ENCODE measurements at places on chromosomes 3 and 15.

GRCh38 chr3:169060037-169060436 lies 603.5 kb downstream of the MECOM start:
- DNase-seq: no peak

DNA sequence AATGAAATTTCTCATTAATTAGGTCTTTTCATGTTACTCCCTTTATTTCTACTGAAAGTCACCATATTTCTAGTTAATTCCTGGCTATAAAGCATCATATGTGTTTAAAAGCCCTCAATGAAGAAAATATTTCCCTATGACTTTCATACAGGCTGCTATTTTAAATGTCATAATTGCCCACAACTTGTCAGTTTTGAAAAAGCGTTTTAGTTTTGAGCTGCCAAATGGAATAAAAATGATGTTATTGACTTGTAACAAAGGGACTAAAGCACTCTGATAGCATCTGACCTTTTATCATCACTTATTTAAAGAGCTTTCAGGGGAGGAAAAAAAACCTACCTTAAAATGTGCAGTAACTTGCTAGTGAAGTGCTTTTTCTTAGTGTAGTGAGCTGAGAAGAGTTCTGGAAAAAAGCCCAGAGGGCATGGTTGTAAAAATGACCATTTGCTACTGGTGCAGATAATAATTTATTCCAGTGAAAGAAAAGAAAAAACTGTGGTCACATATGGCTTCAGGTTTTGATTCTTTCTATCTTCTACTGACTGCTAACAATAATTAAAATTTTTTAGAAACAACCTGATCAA lies 877.2 kb downstream of the CADM2 start:
- DNase-seq: no peak

DNA sequence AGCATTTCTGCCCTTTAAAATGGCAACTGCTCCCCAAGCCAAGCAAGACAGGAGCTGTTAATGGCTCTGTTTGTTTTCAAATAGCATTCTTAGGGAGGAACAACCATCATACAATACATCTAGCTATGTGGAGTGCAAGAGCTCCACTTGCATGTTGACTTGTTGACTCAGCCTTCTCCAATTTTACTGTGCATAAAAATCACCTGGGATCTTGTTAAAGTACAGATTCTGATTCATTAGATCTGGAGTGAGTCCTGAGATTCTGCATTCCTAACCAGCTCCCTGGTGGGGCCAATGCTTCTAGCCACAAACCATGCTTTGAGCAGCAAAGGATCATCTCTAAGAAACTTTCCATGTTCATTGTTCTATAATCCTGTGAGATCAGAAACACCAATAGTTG lies 171.4 kb downstream of the THRB start:
- peak; percentile 21 for DNase-seq

- DNase-seq: peak; percentile 1
These were observed 658.4 kb upstream of the NECTIN3 start for GRCh38 chr3:110413266-110413665.

DNA sequence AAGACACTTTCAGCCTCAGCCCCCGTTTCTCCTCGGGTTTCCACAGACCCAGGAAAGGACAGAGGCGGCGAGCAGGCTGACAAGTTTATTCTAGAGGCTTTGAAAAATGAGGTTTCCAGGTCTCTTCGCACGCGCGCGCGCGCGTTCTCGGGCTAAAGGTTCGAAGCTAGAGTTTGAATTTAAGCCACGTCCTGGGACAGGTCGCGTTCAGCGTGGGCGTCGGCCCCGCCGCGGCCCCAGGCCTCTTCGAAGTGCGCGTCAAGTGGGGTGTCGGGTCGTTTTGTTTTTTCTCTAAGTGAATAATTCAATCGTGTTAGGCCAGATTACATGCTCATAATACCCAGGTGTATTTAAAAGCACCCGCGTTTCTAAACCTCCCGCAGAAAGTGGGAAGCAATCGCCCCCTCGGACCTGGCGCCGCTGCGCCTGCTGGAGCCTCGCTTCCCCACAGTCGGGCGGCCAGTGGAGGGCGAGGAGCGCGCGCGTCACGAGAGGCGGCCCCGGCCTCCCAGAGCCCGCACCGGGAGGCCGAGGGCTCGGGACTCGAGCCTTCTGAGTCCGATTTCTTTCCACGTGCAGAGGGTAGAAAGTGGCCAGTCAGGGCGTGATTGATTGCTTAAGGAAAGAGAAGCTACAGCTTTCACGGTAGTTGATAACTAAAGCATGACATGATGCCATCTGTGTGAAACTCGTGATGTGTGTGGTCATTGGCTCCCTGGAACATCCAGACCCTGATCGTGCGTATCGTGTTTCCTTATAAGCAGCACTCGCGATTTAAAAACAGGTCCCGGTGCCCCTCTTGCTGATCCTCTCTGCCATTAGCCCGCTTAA lies 15.8 kb upstream of the SOX2 start:
- no peak for DNase-seq

GRCh38 chr3:188468196-188468595 lies 314.2 kb downstream of the LPP start:
- peak; percentile 27 for DNase-seq

GRCh38 chr3:61111825-61112224 lies 139.4 kb downstream of the FHIT start:
- DNase-seq: no peak

GRCh38 chr15:87863152-87863551 lies 393.4 kb downstream of the NTRK3 start:
- DNase-seq: peak; percentile 23

DNA sequence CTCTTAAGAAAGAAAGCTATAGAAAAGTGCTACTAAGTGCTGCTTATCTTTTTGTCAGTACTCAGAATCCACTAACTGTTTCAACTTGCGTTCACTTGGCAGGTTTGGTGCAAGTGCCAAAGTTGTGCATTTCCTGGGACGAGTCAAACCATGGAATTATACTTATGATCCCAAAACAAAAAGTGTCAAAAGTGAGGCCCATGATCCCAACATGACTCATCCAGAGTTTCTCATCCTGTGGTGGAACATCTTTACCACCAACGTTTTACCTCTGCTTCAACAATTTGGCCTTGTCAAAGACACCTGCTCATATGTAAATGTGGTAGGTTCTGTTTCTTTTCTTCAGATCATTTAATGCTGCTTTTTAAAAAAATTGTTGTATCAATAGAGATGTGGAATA lies 32.6 kb downstream of the GYG1 start:
- DNase-seq: no peak

- DNase-seq: no peak
These were observed 134.6 kb downstream of the ATP8B4 start for GRCh38 chr15:49984436-49984835.

- peak; percentile 100 for DNase-seq
These were observed 65.4 kb downstream of the AQP9 start for GRCh38 chr15:58203537-58203936.

- peak; percentile 66 for DNase-seq
These were observed at the start of gene IL20RB for GRCh38 chr3:136957751-136958288. TSS of gene IL20RB (plus strand) at chr3:136957983. CDS start at chr3:136958114, 131 bp downstream.

DNA sequence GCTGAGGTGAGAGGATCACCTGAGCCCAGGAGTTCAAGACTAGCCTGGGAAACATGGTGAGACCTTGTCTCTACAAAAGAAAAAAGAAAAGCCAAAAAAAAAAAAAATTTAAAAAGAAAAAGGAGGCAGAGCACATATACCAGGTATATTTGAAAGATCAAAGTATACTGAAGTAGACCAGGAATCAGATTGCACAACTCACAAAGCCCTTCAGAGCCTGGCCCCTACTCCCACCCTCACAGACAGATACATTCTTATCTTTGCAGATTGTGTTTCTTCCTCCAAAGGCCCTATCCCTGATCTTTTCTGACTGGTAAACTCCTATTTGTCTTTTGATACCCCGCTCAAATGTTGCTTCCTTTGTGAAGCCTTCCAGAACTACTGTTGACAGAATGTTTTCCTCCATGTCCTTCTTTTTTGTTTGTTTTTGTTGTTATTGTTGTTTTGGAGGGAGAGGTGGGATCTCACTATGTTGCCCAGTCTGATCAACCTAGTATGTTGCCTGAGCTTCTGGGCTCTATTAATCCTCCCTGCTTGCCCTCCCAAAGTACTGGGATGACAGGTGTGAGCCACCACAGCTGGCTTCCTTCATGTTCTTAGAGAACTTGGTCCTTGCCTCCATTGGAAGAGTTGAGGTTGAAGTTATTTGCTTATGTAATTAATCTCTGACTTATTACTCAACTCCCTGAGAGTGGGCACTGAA lies 9.8 kb upstream of the ITGB5 start:
- no peak for DNase-seq

DNA sequence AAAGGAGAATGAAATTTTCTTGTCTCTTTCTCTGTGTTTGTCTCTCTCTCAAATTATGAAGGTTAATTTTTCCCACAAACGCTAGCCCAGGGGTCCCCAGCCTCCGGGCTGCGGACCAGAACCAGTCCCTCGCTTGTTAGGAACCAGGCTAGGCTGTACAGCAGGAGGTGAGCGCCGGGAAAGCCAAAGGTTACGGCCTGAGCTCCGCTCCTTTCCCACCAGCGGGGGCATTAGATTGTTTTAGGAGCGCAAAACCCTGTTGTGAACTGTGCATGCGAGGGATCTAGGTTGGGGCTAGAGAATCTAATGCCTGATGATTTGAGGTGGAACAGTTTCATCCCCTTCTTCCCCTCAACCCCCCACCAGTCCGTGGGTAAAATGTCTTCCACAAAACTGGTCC lies 74.7 kb upstream of the ZNF385D start:
- DNase-seq: no peak

DNA sequence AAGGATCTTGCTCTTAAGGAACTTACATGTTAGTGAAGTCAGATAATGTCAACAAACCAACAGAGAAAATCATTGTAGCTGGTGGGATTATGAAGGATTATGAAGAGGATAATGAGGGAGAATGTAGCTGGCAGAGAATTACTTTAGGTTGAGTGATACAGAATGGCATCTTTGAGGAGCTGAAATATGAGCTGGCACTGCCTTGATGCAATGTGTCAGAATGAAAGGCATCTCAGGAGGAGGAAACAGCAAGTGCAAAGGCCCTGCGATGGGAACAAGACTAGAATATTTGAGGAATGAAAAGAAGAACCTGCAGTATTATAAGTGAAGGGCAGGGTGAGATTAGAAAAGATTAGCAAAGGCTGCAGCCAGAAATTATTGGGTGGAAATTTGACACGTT lies 237.2 kb upstream of the ADAMTS9 start:
- DNase-seq: peak; percentile 12

- no peak for DNase-seq
These were observed 100.4 kb downstream of the DAPK2 start for GRCh38 chr15:63945838-63946298.

DNA sequence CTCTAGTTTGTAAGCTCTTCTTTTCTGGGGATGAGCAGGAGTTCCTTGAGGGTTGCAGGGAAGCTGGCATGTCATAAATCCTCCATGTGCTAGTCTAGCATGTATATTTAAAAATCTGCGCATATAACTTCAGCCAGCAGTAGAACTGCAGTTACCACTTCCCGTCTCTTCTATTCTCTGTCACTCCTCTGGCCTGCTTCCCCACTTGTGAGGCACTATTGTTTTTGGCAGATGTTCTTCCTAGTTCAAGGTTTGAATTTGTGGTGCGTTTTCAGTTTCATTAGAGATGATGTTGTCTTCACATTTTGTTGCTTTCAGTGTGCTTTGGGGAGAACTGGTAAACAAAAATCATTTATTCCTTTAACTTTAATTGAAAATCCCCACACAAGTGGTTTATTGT lies 169.1 kb upstream of the ZPLD1 start:
- no peak for DNase-seq

All from fibroblast of skin of right quadriceps (primary cell).